Natural killer cell (primary cell): ENCODE measurements at places on chromosomes 16 and 17. TPM values are rescaled to one million over a fixed set of nuclear protein-coding genes. Genes with fewer than 3 reads are reported as not detected.
A peak's percentile ranks its signal among the peaks of the same experiment; 100 is the strongest.

Gene HOXB7
- total RNA-seq: 0.45 TPM

- DNase-seq: no peak
- no peaks in the 10 kb centered on the region for H3K27me3 ChIP-seq
- H3K4me1 ChIP-seq: no peaks in the 10 kb centered on the region
- H3K27ac ChIP-seq: no peak overlapping the region
These were observed 99.5 kb downstream of the CDYL2 start for GRCh38 chr16:80704751-80705505.

DNA sequence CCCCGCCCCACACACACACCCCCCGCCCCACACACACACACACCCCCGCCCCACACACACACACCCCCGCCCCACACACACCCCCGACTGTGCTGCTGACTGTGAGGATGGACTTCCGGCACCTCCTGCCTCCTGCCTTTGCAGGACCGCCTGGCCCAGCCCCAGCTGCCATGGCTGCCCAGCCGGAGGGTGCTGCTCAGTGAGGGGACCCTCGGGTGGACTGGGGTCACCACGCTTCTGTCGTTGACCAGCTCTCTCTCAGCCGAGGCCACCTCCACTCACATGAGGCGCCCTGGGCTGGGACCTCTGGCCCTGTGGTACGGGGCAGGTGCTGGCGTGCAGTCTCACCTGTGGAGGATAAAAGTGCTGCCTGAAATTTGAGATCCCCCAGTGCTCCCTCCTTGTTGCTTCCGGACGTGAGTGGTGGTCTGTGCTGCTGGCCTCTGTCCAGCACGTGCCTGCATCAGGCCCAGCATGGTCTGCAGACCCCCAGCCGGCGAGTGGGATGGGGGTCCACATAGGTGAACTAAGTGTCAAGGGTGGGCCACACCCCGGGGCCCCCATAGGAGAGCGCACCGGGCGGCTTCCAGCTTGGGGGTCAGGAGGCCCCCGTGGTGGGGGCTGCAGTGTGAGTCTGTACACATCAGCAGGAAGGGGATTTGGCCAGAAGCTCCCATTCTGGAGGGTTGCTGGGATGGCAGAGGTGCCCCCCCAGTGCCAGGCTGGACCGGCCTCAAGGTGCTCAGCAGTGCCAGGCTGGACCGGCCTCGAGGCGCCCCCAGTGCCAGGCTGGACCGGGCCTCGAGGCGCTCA lies 11.2 kb downstream of the METRNL start:
- peaks cover 33% of the 10 kb centered on the region for H3K36me3 ChIP-seq
- no peaks in the 10 kb centered on the region for H3K27me3 ChIP-seq
- H3K4me1 ChIP-seq: peaks cover 61% of the 10 kb centered on the region
- no peak for DNase-seq

DNA sequence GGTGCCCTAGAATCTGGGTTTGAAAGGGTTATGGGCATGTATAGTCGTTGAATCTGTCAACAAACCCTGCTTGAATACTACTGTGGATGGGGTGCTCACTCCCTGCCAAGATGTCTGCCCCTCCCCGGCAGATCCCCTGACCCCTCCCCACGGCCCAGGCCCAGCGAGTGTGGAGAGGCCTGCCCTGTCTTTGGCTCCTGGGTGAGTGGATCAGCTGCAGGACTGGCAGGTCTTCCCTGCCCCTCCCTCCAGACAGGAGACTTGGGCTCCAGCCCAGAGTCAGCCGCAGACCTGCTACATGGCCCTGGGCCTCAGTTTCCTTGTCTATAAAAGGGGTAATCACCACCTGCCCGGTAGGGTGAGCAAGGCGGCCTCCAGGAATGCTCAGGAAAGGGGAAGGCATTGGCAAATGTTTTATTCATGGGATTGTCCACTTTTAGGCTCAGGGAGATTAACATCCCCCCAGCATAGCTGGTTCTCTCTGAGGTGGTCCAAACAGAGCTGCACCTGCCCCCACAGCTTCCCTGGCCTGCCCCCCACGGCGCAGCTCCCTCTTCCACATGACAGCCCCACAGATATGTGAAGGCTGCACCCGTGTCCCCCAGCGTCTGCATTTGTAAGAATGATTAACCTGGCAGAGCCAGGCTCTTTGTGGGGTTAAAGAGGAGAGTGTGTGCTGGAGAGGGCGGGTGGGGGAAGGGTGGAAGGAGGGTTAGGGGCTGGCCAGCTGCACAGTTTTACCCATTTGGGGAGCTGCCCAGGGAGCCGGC lies 18.5 kb upstream of the SPNS2 start:
- peaks cover 4% of the 10 kb centered on the region for H3K36me3 ChIP-seq
- peaks cover 41% of the 10 kb centered on the region for H3K4me1 ChIP-seq
- no peaks in the 10 kb centered on the region for H3K27me3 ChIP-seq
- DNase-seq: no peak

Gene RAMP2
- total RNA-seq: not detected

- peak overlapping the region; percentile 71 for H3K27ac ChIP-seq
- H3K27me3 ChIP-seq: peaks cover 2% of the 10 kb centered on the region
- H3K36me3 ChIP-seq: no peaks in the 10 kb centered on the region
- peak; percentile 31 for DNase-seq
- peaks cover 35% of the 10 kb centered on the region for H3K4me1 ChIP-seq
These were observed 691 bp upstream of the FAM83G start for GRCh38 chr17:19005137-19005773.

DNA sequence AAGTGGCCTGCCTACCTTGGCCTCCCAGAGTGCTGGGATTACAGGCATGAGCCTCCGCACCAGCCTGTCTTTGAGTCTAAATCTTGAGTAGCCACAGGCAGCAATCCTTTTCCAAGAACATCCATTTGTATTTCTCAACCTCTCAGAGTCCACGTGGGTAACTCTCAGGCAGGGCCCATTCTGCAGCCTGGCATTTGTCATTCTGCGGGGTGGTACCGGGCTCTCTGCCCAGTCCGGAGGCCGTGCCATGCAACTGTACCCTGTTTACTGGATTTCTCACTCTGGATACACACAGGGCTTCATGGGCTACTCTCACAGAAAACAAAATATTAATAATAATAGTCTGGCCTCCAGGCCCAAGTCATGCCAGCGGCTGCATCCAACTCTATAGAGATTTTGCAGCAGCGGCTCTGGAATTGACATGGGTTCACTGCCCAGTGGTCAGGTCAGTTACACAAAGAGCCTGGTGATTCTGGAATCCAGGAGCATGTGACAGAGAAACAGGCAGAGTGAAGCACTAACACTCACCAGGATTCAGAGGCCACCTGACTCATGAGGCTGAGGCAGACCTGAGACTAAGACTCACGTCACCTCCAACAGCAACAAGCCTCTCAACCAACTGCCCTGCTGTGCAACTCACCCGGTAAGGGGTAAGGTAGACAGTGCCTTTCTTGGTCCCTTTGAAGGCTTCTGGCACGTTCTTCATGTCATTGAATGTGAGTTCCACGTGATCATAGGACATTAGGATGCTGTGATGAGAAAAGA lies 4.0 kb downstream of the WBP2 start:
- no peak overlapping the region for H3K4me3 ChIP-seq
- H3K36me3 ChIP-seq: peaks cover 50% of the 10 kb centered on the region
- no peak for DNase-seq

DNA sequence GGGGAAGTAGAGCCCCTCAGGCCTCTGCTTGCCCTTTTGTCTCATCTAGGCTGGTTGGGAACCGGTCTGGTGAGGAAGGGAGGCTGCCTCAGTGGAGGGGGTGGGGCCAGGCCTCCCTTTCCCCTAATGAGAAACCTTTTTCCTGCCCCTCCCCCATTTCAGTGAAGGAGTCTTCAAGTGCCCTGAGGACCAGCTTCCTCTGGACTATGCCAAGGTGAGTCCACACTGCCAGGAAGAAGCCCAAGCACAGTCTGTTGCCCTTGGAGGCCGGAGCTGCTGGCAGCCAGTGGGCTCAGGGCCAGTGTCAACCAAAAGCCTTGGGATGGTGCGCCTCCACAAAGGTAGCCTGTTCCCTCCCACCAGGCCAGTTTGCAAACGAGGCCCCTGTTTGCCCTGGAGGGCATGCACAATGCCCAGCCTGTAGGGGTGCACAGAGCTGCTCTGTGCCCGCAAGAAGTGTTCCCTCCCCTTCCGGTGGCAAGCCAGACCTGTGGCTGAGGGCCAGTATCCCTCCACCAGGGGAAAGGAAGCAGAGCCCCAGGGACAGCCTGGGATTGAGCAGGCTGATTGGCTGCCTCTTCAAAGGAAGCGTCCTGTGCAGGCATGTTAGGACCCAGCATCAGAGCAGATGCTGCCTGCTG lies 3.4 kb downstream of the TRAF4 start:
- H3K36me3 ChIP-seq: peaks cover 15% of the 10 kb centered on the region
- no peak overlapping the region for H3K27ac ChIP-seq
- no peaks in the 10 kb centered on the region for H3K27me3 ChIP-seq
- no peak overlapping the region for H3K4me3 ChIP-seq
- H3K4me1 ChIP-seq: peaks cover 50% of the 10 kb centered on the region

GRCh38 chr17:35154196-35155165 lies 6.9 kb downstream of the UNC45B start:
- no peak overlapping the region for H3K4me3 ChIP-seq
- H3K4me1 ChIP-seq: peaks cover 4% of the 10 kb centered on the region
- H3K27me3 ChIP-seq: no peaks in the 10 kb centered on the region
- DNase-seq: no peak
- no peak overlapping the region for H3K27ac ChIP-seq
- no peaks in the 10 kb centered on the region for H3K36me3 ChIP-seq

Gene ZDHHC1
- total RNA-seq: 2.5 TPM

Gene SP6
- total RNA-seq: not detected

DNA sequence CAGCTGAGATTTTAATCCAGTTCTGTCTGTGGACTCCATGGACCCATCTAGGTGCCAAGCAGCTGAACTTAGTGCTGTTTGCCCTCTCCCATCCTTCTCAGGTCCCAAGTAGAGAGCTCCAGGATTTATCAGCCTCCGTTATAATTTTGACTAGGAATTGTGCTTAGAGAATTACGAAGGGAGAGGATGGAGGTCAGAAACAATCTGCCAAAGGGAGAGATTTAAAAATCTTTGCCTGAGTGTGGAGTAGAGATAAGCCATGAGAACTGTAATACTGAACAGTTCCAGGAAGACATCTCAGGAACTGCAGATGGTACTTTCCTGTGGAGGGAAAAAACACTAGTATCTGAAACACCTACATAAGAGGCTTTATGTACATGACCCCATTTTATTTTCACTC lies 27.0 kb downstream of the CEP95 start:
- no peak overlapping the region for H3K27ac ChIP-seq
- H3K4me1 ChIP-seq: no peaks in the 10 kb centered on the region
- no peak overlapping the region for H3K4me3 ChIP-seq
- H3K27me3 ChIP-seq: no peaks in the 10 kb centered on the region
- no peak for DNase-seq
- peaks cover 89% of the 10 kb centered on the region for H3K36me3 ChIP-seq

Gene CCR7
- total RNA-seq: 6.6 TPM

DNA sequence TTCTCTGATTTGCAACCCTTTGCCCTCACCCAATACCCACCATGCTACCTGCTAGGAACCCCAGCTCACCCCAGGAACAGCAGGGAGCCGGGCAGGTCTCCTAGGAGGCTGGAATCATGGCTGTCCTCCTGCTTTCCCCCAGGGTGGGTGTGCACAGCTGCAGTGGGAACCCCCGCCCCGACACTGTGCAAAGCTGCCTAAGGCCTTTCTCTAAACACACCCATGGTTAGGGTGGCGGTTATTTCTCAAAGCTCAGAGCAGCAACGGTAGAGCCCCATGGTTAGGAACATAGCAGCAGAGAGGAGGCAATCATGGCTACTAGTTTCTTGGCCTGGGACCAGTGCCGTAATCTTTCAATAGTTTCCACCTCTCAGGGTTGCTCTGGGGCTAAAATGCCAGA lies 52.2 kb downstream of the ABCC12 start:
- no peak for DNase-seq
- H3K27ac ChIP-seq: no peak overlapping the region
- no peaks in the 10 kb centered on the region for H3K36me3 ChIP-seq
- no peak overlapping the region for H3K4me3 ChIP-seq

- no peak overlapping the region for H3K4me3 ChIP-seq
- DNase-seq: no peak
- no peak overlapping the region for H3K27ac ChIP-seq
- H3K36me3 ChIP-seq: no peaks in the 10 kb centered on the region
- H3K27me3 ChIP-seq: no peaks in the 10 kb centered on the region
These were observed 454.9 kb downstream of the KCNJ2 start for GRCh38 chr17:70624211-70624610.

GRCh38 chr16:82301146-82301755 lies 131.2 kb upstream of the MPHOSPH6 start:
- H3K27ac ChIP-seq: no peak overlapping the region
- no peaks in the 10 kb centered on the region for H3K4me1 ChIP-seq
- H3K27me3 ChIP-seq: no peaks in the 10 kb centered on the region
- no peak overlapping the region for H3K4me3 ChIP-seq
- DNase-seq: no peak

Gene MGAT5B
- not detected for total RNA-seq

Gene WNK4
- total RNA-seq: not detected

GRCh38 chr17:28975646-28976045 lies 24.3 kb upstream of the PHF12 start:
- H3K4me3 ChIP-seq: no peak overlapping the region
- no peaks in the 10 kb centered on the region for H3K27me3 ChIP-seq
- DNase-seq: no peak
- no peak overlapping the region for H3K27ac ChIP-seq

Gene TP53TG3
- total RNA-seq: not detected

Gene FBXL16
- not detected for total RNA-seq

Gene MPP3
- total RNA-seq: not detected

DNA sequence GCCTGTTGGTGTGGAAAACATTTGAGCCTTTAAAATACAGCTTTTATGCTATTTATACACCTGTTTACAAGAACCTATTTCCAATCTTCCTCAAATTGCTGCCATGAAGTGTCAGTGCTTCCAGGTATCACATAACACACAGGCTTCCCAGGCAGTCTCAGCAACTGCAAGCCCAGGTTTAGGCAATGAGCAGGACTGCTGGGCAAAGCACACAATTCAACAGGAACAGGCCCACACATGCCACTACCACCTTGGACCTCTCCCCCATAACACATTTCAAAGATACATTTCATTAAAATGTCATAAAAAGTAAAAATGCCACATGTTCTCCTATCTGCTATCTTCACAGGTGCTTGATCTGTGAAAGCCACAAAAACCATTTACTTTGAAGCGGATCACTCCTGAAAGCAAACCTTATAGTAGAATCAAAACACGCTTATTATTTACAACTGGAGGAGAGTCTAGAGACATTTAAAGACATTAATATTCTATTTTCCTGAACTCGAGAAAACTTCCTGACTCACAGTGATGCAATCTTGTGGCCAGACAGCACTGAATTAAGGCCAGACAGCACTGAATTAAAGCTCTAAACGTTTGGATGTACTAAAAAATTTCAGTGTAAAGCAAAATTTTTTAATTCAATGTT lies 31.5 kb downstream of the ANKFY1 start:
- H3K36me3 ChIP-seq: peaks cover 49% of the 10 kb centered on the region
- peak; percentile 33 for DNase-seq
- H3K27ac ChIP-seq: no peak overlapping the region
- no peaks in the 10 kb centered on the region for H3K27me3 ChIP-seq
- peaks cover 5% of the 10 kb centered on the region for H3K4me1 ChIP-seq
- no peak overlapping the region for H3K4me3 ChIP-seq

Gene KRTAP9-8
- total RNA-seq: not detected

DNA sequence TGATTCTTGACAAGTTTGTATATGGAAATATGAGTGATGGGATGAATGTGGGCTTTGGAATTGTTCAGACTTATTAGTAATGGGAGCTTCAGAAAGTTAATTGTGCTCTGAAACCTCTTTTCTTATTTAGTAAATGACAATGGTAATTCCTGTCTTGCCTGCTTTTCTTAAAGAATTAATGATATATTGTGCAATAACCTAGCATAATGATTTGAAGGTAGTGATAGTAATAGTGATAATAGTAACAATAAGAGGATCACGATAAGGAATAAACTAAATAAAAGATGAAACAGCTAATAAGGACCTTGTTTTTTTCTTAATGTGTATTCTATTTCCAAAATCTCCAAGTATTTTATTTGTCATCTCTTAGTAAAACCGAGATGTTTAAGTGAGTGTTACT lies 245.0 kb upstream of the CPHXL start:
- H3K4me3 ChIP-seq: no peak overlapping the region
